Activated CD4-positive, alpha-beta memory T cell treated with anti-CD3 and anti-CD28 coated beads for 36 hours (primary cell): ENCODE measurements at places on chromosomes 1 and 21.
A peak's percentile ranks its signal among the peaks of the same experiment; 100 is the strongest.

DNA sequence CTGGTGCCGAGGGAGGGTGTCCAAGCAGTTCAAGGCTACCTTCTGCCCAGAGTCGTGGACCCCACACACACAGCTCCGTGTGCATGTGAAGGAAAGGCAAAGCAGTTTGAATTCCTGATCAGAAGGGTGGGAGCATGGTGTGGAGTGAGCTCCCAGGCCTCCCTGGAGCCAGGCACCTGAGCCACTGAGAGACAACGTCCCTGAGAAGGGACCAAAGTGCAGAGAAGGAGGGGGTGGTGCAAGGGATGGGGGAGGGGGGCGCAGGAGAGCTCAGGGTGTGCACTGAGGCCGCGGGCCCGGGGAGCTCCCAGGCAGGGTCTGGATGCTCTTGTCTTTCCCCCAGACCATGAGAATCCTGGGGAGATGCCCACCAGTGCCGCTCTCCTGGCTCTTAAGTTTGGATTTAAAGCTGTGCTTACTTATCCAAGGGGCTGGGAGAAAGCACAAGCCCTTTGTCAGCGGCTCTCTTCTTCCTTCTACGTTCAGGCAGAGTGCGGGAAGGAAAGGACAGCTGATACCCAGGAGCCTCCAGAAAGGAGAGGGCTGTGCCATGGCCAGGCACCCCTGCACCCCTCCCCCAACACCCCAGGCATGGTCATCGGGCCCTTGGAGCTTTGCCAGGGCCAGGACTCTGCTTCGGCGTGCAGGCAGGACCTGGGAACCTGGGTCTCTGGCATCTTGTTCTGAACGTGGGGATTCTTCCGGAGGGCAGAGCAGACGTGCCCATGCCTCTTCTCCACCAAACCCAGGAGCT, 24.1 kb downstream of the ACTA1 start:
- DNase-seq: no peak

DNA sequence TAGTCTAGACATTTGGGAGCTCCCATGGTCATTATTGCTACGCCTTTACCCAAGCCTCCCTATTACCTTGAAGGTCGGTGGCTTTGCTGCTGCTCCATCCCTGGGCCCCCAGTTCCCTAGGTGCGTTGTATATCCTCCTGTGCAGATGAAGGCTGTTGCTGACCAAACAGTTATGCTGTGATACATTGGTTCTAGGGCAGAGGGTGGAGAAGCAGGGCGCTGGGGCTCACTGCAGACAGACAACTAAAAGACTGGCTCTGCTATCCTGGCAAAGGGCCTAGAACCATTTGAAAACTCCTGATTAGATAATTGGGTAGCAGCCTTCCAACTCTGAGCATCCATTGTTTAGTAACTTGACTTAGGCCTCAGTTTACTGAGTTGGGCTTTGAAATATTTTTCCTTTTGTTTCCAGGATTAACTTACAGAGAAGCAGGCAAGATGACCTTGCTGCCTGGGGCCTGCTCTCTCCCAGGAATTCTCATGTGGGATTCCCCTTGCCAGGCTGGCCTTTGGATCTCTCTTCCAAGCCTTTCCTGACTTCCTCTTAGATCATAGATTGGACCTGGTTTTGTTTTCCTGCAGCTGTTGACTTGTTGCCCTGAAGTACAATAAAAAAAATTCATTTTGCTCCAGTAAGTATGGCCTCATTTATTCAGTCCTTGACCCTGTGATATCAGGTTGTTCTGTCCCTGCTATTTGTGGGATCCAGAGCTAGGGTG, 15.5 kb downstream of the CHI3L2 start:
- DNase-seq: no peak

DNA sequence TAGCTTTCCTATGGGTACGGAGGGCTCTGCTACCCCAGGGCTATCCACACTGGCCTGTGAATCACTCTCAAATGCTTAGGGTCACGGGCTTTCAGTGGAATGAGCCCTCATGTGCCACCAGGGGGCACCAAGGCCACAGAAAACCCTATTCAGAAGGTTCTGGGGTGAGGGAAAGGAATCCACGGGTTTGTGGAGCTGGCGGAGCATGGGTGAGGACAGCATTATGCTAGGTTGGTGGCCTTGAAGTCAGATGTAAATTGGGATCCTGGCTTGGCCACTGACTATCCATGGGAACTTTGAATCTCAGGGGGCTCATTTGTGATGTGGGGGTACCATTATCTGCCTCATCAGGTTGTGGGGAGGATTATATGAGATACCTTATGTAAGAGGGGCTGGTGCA, 5.1 kb upstream of the LAMTOR5 start:
- peak; percentile 74 for DNase-seq

GRCh38 chr1:28302247-28302646, 26.6 kb upstream of the MED18 start:
- no peak for DNase-seq

GRCh38 chr1:160085686-160086455, 4.5 kb downstream of the KCNJ9 start:
- DNase-seq: peak; percentile 87

GRCh38 chr1:192927496-192927895, 118.7 kb downstream of the RGS2 start:
- DNase-seq: no peak

DNA sequence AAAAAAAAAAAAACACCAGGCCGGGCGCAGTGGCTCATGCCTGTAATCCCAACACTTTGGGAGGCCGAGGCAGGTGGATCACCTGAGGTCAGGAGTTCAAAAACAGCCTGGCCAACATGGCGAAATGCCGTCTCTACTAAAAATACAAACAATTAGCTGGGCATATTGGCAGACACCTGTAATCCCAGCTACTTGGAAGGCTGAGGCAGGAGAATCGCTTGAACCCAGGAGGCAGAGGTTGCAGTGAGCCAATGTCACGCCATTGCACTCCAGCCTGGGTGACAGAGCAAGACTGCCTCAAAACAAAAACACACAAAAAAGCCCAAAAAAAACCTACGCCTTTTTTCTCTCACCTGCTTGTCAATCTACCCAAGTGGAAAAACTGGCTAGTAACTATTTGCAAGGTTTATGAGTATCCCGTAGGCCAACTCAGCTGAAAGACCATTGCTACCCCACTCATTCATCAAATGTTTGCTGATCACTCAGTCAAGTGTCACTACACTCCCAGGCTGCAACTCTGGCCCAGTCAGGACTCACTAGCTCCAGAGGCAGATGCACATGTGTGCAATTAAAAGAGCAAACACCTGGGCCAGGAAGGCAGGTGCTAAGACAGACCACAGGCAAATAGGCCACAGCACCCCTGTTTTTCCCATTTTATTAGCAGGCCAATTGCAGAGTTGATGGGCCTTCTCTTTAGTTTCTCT, 2.0 kb downstream of the CSRP1 start:
- no peak for DNase-seq

GRCh38 chr1:222865718-222866117, 50.9 kb downstream of the DISP1 start:
- DNase-seq: no peak

GRCh38 chr1:203603940-203604591, 22.6 kb upstream of the ATP2B4 start:
- no peak for DNase-seq

- peak; percentile 84 for DNase-seq
Observed at GRCh38 chr1:20194757-20195461, 8.6 kb upstream of the PLA2G2C start.

- no peak for DNase-seq
Observed at GRCh38 chr1:214017191-214017982, 29.6 kb downstream of the PROX1 start.

- no peak for DNase-seq
Observed at GRCh38 chr21:38476385-38476784, 21.9 kb downstream of the ERG start.

- no peak for DNase-seq
Observed at GRCh38 chr1:29828526-29829447, 592.5 kb downstream of the PTPRU start.

DNA sequence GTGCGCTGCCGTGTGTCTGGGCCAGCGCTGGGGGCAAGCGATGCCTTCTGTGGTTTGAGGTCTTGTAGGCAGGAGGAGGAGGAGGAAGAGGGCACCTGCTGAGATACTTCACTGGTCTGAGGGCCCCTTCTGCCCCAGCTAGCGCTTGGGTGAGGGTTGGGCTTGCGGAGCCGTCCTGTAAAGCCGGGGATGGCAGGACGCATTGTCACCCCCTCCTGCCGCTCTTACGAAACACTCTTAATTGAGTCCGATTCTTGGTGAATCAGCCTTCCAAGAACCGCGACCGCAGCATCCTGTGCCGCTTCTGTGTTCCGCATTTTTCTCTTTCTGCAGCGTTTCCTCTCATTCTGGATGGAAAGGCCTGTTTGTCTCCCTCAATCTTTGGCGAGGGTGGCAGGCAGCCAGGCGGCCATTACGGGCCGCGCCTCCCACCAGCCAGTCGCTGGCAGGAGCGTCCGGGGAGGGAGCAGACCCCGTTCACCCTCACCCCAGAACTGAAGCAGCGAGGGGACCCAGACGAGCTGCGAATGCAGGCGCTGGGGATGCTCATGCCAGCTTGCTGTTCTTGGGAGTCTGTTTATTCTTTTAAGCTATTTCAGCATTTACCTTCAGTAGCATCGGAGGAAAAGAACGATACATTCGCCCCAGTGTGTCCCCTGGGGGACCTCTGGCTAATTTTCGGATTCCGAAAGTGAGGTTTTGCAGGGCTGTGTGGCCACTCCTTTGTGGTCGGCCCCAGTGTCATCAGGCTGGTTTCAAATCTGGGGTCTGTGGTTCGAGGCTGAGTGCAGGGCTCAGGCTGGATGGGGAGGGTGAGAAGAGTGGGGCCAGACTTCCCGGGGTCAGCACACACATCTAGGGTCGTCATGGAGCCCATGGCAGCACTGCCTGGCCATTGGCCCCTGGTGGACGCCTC, 62.7 kb downstream of the SKI start:
- DNase-seq: peak; percentile 94

- DNase-seq: no peak
Observed at GRCh38 chr1:20008391-20008841, 29.0 kb upstream of the PLA2G2A start.

- no peak for DNase-seq
Observed at GRCh38 chr1:184851822-184852746, 97.4 kb upstream of the EDEM3 start.

GRCh38 chr1:150552128-150552910, 3.1 kb downstream of the ADAMTSL4 start:
- DNase-seq: peak; percentile 66

- DNase-seq: no peak
Observed at GRCh38 chr1:214570442-214570841, 19.0 kb upstream of the PTPN14 start.

DNA sequence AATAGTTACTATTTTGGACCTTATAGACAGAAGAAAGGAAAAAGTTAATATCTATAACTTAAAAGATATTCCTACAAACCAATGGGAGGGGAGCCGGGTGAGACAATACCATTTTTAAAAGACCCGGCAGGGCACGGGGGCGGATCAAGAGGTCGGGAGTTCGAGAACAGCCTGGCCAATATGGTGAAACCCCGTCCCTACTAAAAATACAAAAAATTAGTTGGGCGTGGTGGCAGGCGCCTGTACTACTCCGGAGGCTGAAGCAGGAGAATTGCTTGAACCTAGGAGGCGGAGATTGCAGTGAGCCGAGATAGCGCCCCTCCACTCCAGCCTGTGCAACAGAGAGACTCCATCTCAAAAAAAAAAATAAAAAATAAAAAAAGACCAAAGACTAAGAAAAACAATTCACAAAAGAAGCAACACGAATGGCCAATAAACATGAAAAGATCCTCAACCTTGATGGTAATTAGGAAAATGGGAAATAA, 1.2 kb upstream of the PSMB2 start:
- peak; percentile 37 for DNase-seq

GRCh38 chr1:162056043-162056442, 13.4 kb upstream of the NOS1AP start:
- peak; percentile 63 for DNase-seq

GRCh38 chr1:230631477-230631876, 10.8 kb upstream of the COG2 start:
- DNase-seq: no peak

DNA sequence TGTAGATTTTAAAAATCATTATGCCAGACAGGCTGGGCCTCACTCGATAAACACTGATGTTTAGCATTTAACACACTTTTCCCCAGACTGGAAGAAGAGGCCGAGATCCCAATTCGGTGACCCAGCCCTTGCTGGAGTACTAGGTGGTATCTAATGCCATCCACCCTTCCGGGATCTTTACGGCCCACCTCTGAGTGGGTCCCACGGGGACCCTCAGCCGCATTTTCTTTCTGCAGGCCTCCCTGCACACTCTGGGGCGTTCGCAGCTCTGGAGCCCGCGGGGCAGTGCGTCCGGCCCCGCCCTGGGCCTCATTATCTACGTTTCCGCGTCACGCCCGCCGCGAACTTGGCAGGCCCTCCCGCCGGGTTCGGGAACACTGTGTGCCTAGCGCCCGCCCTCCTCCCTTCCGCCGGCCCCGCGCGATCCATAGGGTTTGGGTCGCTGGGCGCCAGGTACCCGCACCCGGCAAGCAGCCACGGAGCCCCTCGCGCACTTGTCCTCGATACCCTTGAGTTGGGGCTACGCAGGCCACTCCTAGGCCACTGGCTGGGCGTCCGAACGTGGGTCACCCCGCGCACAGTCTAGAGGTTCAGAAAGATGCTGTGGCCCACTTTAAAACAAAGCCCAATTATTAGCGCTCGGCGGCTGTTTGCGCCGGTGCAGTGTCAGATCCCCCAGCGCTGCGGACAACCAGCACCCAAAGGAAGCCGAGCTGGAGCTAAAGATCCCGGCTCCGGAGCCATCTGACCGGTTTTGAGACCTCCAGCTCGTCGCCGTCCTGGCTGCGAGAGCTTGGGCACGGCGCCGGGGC, 950 bp upstream of the EVA1C start:
- peak; percentile 81 for DNase-seq
